ENCODE measurements at places on chromosomes 1 and 21.
A peak's percentile ranks its signal among the peaks of the same experiment; 100 is the strongest.

- peak; percentile 18 for ATAC-seq
Measured at GRCh38 chr1:9289090-9289534, 3.6 kb upstream of the SPSB1 start.

- ATAC-seq = no peak
Measured at GRCh38 chr1:96710708-96711477, 10.7 kb upstream of the PTBP2 start.

GRCh38 chr1:184524248-184524647 lies 137.4 kb downstream of the C1orf21 start:
- ATAC-seq = no peak

GRCh38 chr1:240068961-240069360 lies 22.7 kb upstream of the FMN2 start:
- ATAC-seq = no peak

DNA sequence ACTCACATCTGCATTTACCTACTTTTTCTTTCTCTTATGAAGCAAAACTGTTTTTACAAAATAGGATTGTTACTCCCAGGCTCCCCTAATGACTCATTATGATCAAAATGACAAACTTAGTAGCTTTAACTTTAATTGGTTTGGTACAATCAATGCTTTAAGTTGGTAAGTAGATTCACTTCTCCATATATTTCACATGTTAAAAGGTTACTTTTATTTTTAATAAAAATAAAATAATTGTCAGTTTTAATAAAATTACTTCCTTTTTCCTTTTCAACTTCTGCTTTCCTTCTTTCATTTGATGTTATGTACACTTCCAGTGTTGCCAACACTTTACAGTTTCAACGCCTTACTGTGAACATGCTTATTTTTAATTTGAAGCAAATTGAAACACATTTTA lies 477.6 kb downstream of the SETD4 start:
- peak; percentile 10 for ATAC-seq

DNA sequence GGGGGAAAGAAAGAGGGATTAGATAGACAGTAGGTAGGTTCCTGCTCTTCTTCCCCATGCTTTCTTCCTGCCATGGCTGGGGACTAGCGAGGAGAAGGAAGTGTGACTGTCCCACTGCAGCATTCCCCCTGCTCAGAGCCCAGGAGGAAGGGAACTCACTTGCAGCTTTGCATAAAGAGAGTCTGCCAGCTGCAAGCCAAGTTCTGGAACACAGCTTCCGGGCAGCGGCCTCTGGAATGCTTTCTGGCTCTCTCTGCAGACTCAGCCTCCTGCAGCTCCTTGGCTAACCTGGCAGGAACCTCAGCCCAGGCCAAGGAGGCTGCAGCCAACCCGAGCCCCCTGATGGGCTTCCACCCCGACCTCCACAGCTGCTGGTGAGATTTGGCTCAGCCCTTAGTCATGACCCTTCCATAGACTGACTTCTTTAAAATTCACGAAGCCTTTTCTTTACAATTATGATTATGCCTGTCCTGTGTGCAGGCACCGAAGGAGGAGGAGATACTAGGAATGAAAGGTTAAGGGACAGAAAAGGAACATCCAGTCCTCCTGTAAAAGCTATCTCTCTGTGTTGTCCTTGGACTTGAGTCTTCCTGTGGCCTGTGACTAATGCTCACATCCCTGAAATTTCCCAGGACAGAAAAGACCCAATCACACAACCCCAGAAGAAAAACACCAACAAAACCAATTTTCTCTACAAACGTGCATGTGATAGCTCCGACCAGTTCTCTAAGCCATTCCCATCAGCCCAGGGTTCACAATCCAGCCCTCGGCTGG lies 108.2 kb upstream of the OLIG2 start:
- ATAC-seq = no peak

Measured in activated T-helper 17 cell treated with anti-CD3 and anti-CD28 coated beads, Interleukin-2, amount 50 U/mL, for 72 hours (primary cell).